ENCODE measurements at places on chromosomes 2 and 18.

- DNase-seq = no peak
These were observed 86.6 kb upstream of the ZFP36L2 start for GRCh38 chr2:43312755-43313641.

DNA sequence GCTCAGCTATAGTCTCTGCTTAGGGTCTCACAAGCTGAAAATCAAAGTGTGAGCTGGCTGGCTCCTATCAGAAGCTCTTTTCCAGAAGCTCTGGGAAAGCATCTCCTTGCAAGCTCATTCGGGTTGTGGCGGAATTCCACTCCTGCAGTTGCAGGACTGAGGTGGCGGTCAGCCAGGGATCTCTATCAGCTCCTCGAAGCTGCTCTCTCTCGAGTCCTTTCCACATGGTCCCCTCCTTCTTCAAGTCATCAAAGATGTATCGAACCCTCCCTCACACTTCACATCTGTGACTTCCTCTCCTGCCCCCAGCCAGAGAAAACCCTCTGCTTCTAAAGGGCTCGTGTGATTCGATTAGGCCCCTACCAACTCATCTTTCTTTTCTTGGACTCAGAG is 141.7 kb downstream of the ZFP36L2 start:
- DNase-seq = no peak

DNA sequence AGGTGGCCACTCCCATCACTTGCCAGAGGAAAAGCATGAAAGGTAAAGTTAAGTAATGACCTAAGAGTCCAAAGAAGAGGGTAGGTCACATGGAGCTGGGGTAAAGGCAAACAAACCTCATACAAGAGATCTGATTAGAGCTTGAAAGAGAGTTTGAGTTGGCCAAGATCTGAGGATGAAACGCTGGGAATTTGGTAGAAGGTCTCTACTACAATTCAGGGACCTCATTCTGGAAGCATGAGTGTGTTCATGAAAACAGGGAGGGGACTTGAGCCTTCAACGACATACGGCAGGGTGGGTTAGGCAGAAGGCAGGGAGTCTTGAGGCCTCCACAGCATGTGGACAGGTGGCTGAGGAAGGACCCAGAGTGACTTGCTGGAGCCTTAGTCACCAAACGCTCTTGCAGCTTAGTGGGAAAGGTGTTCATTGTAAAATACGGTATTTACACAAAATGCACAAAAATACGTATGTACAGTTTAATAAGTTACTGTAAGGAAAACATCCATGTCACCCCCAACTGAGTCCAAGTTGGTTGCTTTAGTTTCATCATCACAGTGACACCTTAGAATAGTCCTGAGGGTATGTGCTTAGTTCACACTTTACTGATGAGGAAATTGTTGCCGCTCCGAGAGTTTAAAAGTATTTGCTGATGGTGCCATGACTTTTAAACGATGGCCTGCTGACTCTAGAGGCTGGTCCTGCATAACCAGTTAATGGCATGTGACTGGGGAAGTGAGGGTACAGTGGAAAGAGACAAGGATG is 5.0 kb upstream of the FARP2 start:
- DNase-seq = no peak

GRCh38 chr18:40006634-40007033 is 1948.4 kb upstream of the PIK3C3 start:
- DNase-seq = no peak

DNA sequence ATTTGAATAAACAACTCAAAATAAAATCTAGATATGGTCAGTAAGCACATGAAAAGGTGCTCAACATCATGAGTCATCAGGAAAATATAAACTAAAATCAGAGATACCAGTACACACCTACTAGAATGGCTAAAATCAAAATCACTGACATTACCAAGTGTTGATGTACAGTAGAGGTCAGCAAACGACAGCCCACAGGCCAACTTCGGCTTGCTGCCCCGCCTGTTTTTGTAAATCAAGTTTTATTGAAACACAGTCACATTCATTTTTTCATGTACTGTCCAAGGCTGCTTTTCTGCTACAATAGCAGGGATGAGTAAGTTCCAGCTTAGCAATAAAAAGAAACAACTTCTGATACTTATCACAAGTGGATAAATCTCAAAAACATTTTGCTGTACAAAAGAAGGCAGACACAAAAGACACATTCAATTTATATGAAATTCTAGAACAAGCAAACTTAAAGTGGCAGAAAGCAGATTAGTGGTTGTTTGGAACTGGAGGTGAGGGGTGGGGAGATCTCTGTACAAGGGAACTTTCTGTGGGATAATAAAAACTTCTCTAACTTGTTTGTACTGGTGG is 32.1 kb downstream of the TRAK2 start:
- DNase-seq = no peak

DNA sequence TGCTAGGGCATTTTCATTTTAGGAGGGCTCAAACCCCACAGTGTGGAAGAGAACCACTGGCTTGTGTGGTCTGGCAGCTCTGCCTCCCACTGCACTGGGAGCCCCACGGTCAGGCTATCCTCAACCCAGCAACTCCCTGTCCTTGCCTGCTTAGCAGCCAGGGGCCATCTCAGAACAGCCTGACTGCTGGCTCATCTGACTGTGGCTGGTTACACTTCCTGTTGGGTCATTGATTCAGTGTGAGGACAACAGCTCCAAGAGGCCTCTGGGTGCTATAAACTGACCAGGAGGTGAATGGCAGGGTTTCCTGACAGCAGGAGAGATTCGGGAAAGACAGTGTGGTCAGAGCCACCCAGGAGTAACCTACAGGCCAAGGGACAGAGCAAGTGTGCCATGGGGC is 40.1 kb downstream of the AMER3 start:
- DNase-seq = peak; percentile 50

DNA sequence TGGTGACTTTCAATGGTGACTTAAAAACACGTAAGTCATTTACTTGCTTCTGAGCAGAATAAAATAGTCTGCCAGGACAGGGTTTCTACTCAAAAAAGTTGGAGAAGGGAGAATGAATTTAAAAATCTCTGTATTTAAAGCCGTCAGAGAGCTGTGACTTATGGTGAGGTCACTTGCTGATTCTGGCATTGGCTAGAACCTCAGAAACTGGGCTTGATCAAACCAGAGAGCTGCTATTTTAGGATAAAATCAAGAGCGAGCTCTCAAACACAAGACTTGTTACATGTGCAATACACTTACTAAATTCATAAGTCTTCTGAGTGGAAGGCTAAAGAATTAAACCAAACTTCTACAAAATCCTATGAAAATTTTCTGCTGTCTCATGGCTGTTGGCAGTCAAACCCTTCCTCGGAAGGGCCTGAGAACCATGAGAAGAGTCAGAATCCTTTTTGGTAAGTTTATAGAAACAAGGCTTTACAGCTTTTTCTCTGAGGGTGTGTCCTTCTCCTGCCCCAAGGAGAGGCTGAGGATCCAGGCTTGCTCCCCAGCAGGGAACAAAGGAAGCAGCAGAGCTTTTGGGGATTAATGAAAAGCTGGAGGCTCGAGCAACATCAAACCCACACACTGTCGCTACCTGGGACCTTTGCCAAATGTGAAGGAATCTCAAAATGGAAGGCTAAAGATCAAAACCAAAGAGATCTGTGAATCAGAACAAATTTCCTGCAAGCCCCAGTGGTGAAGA is 816.4 kb downstream of the SOCS6 start:
- no peak for DNase-seq

- DNase-seq = no peak
These were observed 65.4 kb upstream of the HNRNPA3 start for GRCh38 chr2:177147093-177147694.

- no peak for DNase-seq
These were observed 292.5 kb downstream of the MTX2 start for GRCh38 chr2:176561706-176562105.

GRCh38 chr2:223952280-223952968 is 4.8 kb upstream of the MRPL44 start:
- no peak for DNase-seq

- DNase-seq = no peak
These were observed 4.4 kb upstream of the SERPINB5 start for GRCh38 chr18:63472380-63472779.

- DNase-seq = no peak
These were observed 393.1 kb upstream of the DCC start for GRCh38 chr18:51946946-51947345.

DNA sequence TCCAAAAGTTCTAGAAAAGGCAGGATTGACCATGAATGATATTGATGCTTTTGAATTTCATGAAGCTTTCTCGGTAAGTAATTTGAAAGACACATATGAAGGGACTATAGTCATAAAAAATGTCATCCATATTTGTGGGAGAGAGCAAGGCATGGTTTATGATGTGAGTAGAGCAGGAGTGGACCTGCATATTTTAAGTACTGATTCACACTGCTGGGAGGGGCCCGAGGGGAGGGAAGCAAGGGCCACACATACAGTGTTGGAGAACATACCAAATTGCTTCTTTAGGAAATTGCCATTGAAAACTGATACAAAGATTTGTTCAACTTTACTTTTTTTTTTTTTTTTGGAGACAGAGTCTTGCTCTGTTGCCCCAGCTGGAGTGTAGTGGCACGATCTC is 39.4 kb downstream of the HADHB start:
- DNase-seq = no peak

DNA sequence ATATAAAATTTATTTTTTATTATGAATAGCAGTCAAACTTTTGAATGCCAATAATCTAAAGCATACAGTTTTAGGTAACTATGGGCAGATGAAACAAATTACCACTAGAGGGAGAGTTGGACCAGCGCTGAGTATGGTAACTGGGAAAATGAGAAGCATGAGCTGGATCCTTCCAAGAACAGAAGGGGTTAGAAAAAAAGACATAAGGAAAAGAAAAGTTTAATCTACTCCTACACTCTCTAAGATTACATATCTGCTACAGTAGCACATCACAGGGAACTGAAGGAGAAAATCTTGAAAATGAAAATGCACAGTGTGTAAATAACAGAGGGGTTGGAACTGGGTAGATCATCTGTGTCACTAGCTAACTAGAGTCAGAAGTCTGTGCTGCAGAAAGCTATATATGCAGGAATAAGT is 15.5 kb downstream of the REG3G start:
- DNase-seq = no peak

- no peak for DNase-seq
These were observed 39.8 kb upstream of the CABLES1 start for GRCh38 chr18:23095463-23095862.

- no peak for DNase-seq
These were observed 85.9 kb upstream of the CCBE1 start for GRCh38 chr18:59783138-59783537.

- no peak for DNase-seq
These were observed 37.5 kb downstream of the DDX1 start for GRCh38 chr2:15628899-15629855.

DNA sequence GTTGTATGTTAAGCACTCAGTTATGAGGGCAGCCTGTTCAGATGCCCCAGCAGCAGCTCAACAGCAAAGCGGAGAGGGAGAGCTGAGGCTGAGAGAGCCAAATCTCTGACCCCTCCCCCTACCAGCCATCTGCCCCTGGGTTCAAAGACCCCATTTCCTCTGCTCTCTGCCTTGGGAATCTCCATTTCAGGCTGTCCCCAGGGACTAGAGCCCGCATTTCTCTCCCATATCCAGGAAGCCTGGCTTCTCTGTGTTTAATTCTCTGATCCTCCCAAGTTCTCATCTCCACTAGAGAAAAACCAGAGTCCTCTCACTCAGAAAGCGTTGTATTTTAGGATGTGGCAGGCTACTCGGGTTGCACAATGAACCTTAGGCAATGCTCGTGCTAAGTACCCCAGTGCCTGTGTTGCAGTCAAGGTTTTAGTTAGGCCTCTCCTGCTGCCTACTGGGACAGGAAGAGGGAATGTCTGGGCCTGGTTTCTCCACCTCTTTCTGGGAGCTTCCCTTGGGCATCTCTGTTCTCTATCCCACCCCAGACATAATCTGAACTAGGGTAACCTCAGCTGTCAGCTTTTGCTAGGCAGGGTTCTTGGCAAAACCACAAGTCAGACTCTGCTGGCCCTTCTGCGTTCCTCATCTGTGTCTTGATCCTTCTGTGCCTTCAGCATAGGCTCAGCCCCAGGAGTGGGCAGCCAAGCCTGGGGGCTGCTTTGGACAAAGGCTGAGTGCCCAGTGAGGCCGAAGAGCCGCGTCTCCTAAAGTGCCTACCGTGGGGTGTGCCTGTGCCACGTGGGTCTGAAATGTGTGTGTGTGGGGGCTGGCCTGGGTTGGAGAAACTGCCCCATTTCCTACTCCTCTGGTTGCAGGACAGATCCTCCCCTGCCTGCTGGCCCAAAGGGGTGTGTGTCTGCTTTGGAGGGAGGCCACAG is 96.8 kb downstream of the STPG4 start:
- no peak for DNase-seq

DNA sequence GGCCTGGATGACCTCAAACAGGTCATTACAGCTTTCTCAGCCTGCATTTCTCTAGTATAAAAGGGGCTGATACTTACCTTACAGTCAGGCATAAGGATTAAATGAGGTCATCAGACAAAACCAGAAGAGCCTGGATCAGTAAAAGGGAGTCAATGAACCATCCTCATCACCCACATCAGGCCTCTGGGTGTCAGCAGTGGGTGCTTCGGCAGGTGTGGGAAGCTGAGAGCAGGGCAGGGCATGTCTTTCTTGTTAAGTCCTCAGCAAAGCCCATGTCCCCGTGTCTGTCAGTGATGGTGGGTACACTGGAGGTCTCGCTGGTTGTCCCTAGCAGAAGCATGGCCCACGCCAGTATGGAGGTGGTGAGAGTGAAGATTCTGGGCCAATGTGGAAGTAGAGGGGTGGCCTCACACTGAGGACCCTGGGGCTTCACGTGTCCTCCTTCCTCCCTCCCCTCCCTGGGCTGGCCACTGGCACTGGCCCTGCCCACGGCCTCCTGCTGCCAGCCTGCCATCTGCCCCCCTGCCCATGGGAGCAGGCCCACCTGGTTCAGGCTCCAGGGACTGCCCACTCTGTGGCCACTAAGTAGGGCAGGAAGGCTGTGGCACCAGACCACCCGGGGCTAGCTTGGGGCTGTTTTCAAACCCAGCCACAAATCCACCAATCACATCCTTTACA is 4.4 kb downstream of the ADRA2B start:
- no peak for DNase-seq

- DNase-seq = no peak
These were observed 756.6 kb downstream of the TSN start for GRCh38 chr2:122512091-122512490.

GRCh38 chr2:226797989-226798421 is 1.6 kb downstream of the IRS1 start:
- DNase-seq = no peak

All from esophagus muscularis mucosa (tissue), 4 donors.